CD4-positive, alpha-beta T cell treated with Interleukin-10 for 1 hour (primary cell): ENCODE measurements at places on chromosomes 16 and 17.

GRCh38 chr16:78196502-78196901 lies 97.0 kb downstream of the WWOX start:
- no peak for DNase-seq

DNA sequence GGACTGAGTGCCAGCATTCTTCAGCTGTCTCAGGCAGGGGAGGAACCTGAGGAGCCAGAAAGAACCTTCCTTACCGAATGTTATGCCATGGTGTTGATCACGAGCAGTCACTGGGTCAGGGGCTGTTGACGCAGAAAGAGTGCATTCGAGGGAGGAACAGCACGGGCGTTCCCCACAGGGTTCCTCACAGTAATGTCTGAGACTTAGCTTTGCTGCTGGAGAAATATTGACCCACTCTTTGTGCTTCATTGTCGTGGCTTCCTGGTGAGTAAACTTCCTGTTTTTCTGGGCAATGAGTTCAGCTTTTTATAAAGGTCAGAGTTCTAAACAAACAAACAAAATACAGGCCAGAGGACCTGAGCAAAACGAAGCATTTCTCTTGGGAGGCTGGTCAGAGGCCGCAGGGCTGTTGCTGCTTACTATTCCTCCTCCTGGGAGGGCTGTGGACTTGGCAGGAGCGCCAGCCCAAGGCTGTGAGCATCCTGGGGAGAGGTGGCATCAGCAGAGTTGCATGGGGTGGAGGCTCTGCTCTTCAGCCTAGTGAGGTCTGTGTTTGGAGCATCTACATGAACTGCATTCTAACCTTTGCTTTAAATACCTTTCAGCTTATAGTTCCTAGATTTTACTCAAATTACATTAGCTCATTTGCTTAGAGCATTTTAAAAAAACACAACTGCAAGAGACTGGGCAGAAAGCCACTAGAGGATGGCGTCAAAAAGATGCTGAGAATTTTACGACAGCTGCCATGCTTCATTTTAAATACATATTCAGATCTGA lies 143.1 kb upstream of the CACNG5 start:
- DNase-seq, result no peak

GRCh38 chr17:82789051-82789592 lies 37.3 kb downstream of the TBCD start:
- no peak for DNase-seq

DNA sequence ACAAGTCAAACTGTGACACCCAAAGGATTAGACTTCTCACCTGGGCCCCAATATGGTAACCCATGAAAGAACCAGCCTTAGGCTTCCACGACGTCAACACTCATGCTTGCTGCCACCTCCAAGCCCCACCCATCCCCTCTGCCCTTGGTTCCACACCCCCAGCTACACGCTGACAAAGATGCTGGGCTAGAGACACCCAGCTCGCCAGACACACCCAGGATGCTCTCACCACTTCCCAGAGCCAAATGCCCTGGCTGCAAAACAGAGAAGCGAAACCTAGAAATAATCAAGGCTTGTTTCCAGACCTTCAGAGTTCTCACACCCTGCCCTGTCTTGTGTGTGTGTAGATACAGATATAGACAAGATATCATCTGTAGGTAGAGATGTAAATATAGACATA lies 26.0 kb upstream of the ADCY9 start:
- DNase-seq, result peak; percentile 73

- DNase-seq, result no peak
Observed at GRCh38 chr16:72149676-72150464, 22.1 kb downstream of the PMFBP1 start.

DNA sequence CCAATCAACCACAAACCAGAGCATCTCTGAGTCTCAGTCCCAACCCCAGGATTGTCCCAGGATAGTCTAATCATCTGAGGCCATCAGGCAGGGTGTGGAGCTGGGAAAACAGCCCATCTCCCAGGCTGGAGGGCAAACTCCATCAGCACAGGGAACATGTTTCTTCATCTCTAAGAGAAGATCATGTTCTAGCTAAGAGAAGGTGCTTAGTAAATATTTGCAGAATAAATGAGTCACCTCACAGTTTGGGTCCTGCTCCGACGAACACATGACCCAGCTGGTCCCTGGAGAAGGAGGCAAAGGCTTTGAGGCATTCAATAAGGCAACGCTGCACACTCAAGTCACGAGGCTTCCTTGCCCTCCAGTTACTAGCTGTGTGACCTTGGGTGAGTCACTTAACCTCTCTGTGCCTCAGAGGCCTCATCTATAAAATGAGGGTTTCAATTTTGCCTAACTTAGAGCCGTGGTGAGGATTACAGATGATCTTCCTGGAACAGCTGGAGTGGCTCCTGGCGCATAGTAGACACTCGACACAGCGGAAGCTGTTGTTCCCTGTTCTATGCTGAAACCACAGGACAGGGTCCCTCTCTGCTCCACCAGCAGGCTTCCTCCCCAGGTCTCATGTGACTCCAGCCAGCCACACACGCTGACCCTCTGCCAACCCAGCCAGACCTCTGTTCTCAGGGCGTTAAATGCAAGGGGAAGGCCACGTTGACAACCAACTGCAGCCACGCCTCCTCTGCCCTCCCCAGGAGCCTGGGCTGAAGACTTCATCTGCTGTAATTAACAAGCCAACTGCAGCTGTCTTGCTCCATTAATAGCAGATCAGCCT lies 10.3 kb upstream of the RPL38 start:
- no peak for DNase-seq

- no peak for DNase-seq
Observed at GRCh38 chr16:883340-883739, 82.8 kb upstream of the GNG13 start.

DNA sequence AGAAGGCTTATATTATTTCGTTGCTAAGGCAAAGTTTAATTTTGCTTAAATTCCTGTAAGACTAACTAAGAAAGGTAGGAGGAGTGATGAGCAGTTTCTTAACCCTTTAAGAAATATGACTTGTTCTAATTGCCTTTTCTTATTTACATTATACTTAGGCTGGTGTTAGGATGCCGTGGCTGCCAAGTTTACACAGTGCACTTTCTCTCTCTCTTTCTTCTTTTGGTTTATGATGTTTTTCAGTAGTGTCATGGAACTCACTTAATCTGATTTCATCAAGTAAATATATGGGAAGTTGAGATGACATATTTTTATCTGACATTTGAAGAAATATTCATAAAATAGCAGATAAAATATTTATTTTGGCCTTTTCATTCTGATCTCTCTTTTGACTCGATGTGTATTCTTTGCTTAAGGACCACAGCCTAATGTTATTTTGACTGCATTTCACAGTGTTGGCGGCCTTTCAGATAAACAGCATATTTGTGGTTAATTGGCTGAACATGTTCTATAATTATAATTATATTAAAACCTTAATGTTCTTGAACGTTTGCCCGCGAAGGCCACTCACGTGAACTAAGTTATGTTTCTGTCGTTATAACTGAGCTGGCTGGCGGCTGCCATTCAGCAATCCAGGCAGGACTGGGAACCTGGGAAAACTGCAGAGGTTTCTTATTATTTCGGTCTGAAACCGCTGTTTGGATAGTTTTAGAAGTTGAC lies 191.6 kb downstream of the WWOX start:
- DNase-seq, result no peak

DNA sequence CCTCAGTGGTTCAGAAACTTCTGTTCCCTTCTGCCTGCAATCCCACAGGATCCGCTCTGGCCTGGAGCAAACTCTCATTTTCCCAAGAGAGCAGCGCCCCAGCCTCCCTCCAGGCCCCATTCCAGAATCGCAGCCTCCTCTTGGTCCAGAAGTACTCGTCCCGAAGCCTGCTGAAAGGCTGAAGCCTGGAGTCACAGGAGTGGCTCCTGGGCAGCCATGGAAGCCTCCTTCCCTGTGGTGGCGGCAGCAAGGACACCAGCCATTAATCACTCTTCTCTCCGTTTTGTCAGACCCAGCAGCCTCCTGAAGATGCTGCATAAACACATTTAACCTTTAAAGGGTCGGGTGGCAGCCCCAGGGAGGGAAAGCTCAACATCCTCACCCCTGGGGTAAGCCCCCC lies 66.9 kb upstream of the TNRC6C start:
- no peak for DNase-seq

DNA sequence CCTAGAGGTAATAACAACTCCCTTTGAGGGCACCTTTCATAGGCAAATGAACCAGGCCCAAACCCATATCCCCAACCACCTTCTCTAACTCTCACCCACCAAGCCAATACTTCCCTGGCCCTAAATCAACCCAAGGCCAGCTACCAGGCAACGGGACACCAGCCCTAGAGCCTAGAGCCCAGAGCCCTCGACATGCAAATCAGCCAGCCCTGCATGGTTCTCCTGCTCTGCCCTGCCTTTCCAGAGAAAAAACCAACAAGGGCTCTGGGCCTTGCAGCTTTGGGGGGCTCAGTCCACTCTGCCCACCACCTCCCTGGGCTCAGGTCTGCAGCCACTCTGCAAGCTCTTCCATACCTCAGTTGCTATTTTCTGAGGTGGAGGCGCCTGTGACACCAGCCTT lies 55.0 kb downstream of the PITPNM3 start:
- DNase-seq, result no peak

- no peak for DNase-seq
Observed at GRCh38 chr17:66782851-66783250, 52.1 kb upstream of the CACNG5 start.

DNA sequence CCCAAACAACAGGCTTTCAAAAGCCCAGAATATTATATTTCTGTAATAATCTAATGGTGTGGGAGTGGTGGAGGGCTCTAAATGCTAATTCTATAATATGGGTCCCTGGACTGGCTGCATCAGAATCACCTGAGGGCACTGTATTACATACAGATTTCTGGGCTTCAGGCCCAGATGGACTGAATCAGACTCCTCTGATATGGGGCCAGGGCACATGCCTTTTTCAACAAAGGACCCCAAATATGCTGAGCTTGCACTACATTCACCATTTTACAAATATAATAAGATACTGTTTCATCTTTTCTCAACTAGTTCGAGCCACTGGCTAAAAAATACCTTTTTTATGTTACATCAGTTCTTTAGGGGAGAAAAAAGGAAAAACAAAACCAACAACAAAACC lies 309.7 kb downstream of the MAP2K6 start:
- DNase-seq, result no peak

- DNase-seq, result no peak
Observed at GRCh38 chr16:81821436-81822128, 42.5 kb downstream of the PLCG2 start.

DNA sequence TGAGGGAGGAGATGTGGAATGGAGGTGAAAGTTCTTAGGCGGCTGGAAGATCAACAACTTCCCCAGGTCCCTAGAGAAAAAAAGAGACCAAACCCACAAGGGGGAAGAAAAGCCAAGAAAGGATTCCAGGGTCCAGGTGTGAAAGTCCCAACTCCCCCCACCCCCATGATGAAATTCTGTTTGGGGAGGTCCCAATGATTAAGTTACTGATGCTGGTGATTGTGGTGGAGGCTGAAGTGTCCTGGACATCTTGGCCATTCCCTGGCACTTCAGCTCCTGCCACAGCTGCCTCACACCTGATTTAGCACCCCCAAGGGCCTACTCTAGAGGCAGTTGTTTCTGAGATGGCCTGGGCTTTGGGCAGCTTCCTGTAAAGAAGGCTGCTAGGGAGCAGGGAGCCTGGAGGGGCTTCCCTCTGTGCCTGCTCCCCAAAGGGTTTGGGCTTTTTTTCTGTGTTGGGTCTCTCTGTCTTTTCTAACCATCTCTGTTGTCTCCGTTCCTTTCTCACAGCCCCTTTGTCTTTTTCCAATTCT lies 13.1 kb downstream of the HOXB4 start:
- no peak for DNase-seq

- no peak for DNase-seq
Observed at GRCh38 chr16:56262551-56263245, 71.4 kb downstream of the GNAO1 start.

DNA sequence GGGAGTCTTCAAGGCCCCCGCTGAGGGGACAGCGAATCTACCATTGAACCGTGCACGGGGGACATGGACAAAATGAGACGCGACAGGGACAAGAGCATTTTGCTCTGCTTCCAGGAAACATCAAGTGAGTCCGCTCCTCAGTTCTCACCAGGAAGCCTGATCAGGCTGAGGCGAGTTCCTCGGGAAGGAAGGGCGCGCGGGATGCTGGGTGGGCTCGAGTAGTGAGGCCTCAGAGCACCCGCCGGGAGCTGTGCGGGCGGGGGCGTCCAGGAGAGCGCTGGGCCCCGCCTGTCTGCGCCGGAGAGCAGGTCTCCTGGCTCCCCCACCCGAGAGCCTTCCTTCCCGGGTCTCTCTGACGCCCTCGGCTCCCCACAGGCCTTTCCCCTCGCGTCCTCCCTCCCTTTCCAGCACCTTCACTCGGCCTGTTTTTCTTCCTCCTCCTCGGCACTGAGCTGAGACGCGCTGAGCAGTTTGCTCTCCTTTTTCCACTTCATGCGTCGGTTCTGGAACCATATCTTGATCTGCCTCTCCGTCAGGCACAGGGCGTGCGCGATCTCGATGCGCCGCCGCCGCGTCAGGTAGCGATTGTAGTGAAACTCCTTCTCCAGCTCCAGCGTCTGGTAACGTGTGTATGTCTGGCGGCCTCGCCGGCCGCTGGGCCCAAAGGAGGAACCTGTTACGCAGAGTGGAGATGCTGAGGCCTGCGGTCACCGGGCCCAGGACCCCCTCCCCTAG lies 2.6 kb upstream of the HOXB5 start:
- no peak for DNase-seq

- no peak for DNase-seq
Observed at GRCh38 chr17:74042744-74043486, 160.6 kb upstream of the RPL38 start.

DNA sequence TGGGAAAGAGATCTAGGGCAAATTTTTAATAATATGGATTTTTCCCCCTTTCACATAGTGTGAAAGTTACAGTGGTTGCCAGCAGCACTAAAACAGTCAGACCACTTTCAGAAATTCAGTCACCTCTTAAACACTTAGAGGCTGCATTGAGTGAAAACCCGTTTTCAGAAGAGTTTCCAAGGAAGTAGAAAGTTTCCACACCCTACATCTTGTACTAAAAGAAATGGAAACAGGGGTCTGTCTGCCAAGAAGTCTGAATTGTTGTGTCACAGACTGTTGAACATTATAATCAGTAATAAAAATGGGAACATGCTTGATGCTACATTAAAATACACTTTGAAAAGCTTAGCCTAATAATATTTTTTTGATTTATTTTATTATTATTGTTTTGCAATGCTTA lies 278.9 kb upstream of the KCNJ16 start:
- no peak for DNase-seq

DNA sequence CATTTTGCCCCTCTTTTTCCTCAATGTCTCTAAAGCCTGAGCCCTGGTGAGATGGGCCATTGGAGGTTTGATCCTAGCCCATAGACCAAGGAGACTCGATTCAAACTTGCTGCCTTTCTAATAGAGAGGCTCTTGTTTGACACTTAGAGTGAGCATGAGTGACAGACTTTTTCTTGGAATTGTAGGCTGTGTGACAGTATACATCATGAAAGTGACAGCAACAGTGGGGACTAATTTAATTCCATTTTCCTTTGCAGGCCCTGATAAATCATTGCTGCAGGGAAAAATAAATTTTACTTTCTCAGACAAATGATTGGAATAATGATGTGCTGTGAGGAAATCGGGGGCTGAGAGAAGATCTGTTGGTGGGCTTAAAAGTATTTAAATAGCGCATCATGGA lies 169.0 kb upstream of the NOL11 start:
- DNase-seq, result no peak

DNA sequence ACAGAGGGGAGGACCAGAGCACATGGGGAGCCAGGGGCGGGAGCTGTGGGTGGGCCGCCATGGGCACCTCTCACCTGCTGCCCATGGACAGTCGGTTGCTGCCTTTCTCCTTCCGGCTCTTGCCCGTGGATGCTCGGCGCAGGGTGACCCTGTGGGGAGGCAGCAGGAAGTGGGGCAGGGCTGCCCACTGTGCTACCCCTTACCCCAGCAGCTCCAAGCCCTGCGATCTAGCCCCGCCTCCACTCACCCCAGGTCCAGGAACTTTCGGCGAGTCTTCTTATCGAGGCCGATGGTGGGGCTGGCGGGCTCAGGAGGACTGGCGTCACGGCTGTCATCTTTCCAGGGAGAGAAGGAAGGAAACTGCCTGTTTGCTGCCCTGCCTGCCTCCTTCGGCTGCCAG lies 14.2 kb downstream of the SAMD14 start:
- no peak for DNase-seq
